ENCODE measurements at places on chromosomes 6 and 20.

- DNase-seq, result no peak
Observed at GRCh38 chr6:169220068-169220964, 33.3 kb downstream of the THBS2 start.

DNA sequence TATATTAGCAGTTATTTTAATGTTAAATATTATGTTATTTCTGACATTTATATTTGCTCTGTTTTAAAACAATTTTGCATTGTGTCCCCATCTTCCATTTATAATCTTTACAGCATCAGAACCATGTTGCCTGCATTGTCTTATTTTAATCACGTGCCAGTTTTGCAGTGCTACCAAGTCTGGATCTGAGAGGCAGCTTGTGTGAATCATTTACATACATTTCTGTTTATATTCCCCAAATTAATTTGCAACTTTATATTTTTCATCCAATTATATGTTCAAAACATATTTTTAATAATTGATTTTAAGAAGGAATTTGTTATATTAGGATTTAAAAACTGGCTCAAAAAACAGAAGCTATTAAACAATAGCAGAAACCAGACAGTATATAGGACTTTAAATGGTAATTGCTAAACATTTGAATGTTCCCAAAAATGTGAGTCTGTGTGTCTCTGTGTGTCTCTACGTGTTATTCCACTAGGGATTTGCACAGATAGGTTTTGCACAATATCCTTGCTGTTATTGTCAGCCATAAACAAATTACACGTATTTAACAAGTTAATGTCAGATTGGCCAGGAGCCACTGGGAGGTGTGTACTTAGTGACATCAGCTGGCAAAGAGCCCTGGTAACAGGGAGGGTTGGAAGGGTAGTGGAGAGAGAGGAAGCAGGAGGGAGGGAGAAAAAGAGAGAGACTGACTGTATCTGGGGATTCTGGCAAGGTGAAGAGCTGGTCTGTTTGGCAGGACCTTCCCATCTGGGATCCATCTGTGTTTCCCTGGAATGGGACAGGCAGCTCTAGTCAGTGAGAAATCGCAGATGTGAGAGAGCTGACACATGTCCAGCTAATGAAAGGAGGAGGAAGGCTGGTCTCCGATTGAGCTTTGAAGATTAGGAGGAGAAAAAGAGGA lies 72.1 kb downstream of the CBFA2T2 start:
- no peak for DNase-seq

DNA sequence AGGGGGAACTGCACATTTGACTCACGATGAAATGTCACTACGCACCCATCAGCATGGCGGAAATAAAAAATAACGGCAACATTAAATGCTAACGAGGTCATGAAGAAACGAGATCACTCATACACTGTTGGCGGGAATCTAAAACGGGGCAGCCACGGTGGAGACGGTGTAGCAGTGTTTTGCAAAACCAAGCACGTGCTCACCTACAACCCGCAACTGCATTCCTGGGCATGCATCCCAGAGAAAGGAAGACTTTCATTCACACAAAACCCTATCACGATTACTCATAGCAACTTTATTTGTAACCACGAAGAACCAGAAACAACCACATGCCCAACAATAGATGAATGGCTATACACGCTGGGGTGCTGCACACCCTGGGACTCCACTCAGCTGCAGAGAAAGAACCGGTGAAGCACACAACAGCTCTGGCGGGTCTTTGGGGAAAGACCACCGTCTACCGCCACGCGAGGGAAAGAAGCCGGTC lies 77.0 kb downstream of the YTHDF1 start:
- DNase-seq, result no peak

GRCh38 chr6:166776571-166776970 lies 149.5 kb upstream of the RPS6KA2 start:
- DNase-seq, result no peak

DNA sequence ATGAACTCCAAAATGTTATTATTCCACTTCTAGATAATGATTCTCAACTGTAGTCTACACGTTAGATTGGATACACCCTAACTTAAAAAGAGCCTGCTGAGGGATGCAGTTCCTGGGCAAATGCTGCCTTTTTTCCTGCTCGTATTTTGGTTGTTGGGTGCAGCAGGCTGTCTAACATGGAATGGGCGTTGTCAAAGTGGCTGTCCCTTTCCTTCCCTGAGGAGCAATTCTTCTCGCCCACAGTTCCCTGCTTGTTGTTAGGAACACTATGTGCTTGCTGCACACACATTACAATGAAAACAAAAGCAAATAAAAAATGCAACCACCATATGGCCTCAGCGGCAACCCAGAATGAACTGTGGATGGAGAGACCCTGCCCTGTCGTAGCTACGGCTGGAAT lies 1.7 kb upstream of the ADGRF5 start:
- no peak for DNase-seq

GRCh38 chr6:68400396-68400795 lies 234.7 kb upstream of the ADGRB3 start:
- DNase-seq, result peak; percentile 2

- no peak for DNase-seq
Observed at GRCh38 chr20:9736373-9736772, 102.5 kb downstream of the PAK5 start.

DNA sequence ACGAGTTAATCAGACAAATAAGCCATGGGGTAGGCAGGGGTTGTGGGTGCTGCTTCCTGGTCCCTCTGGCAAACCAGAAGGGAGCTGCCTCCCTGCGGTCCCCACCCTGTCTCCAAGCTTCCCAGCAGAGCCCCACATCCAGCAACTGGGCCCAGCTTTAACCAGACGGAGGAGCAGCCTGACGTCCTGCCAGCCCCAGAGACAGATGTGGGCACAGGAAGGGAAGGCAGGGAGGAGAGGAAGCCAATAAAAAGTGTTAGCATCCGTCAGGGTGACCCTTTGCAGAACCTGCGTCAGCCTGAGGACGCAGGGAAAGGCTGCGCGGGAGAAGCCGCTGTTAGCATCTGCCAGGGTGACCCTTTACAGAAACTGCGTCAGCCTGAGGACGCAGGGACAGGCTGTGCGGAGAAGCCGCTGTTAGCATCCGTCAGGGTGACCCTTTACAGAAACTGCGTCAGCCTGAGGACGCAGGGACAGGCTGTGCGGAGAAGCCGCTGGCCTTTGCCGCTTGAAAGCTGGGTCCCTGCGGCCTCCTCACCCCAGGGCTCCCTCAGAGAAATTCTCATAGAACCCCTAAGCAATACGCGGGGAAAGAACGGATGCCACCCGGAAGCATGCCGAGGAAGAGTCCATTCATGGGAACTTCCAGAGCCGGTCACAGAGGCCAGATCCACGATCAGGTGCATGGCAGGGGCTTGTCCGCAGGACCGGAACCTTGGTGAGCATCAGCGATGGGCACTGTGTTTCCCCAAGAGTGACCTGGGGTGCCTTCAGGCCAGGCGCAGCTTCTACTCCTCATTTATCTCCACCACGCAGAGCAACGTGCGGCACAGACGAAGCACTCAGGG lies 15.9 kb downstream of the DLL1 start:
- DNase-seq, result no peak

DNA sequence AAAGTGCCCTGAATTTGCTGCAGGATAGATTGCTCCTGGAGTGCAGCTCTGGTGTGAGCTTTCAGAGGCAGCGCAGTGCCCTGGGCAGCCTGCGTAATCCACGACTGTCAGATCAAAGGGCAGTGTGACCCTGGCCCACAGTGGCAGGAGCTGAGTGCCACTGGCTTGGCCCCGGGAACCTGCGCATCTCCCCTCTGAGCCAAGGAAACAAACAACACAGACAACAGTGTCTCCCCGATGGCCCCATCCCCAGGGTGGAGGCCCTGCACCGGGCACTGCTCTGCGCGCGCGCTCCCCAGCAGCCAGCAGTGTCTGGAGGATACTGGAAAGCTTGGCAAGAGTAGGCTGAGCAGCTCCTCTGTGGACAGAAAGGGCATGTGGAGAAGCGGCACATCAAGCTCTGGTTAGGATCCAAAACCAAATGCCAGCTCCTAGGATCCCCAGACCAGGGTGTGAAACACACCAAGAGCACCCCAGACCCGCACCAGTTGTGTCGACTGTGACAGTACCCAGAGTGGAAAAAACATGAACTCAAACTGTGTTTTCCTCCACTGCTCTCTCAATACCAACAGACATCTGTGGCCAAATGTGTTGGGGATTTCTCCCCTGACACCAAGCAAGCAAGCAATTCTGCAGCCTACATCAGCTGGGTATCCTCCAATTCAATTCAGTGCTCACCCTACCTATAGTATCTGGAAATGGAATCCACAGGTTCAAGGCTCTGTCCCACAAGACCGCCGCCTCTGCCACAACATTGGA lies 26.7 kb downstream of the RBCK1 start:
- no peak for DNase-seq

DNA sequence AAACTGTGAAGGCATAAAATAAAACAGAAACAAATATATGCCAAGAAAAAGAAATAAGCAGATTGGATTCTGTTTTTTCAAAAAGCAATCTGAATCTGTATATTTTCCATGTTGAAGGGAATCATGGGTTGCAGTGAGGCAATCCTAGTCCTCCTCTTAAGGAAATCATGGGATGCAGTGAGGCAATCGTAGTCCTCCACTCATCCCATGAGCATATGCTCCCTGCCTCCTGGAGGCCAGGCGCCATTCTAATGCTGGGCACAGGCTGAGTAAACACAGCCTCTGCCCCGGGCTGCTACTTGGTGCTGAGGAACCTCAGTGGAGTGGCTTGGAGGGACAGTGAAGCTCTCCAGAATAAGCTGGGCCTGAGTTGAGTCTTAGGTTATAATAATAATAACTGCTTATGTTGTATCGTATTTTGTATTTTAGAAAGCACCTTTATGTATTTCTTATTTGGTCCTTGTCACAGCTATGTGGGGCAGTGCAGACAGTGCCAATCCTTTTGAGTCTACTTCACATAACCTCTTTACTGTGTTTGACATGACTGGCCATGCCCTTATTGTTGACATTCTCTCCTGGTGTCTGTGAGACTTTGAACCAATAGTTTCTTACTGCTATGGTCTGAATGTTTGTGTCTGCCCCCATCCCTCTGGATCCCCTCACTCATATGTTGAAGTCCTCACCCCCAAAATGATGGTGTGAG lies 56.6 kb upstream of the CITED2 start:
- no peak for DNase-seq

GRCh38 chr6:44007818-44008621 lies 119.2 kb downstream of the MRPL14 start:
- DNase-seq, result no peak

GRCh38 chr6:29424168-29424567 lies 9.4 kb downstream of the OR12D1 start:
- no peak for DNase-seq

DNA sequence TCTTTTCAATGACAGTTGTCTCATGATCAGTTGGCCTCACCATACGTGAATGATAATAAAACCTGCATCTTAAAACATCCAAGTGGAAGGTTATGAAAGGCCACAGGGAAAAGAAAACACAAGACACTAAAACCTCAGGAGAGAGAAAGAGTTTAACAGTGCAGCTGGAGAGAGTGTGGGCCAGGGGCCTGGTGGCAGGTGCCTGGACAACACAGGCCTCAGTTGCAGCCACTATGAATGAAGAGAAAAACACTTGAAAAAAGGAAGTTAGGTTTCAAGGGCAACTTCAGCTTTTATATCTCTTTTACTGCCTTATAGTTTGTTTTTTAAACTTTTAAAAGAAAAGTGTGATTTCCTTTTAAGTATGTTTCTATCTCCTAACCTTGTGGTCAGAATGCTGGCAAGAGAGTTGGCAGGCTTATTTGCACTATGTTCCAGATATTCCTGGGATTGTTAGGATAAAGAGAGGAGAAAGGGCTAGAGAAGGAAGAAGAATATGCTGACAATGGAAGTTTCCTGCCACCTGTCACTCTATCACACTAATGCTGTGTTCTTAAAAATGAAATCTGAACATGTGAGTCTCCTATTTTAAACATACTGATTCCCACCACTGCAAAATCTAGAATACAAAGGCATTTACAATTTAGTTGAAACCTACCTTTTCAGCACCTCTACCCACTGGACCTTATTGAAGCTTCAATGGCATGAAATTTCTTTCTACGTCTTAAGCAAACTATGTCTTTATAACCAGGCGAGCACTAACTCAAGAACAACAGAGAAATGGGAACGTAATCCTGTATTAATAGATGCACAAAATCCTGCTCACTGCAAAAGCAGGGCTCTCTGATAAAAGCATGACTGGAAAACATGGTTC lies 222.4 kb downstream of the CD83 start:
- DNase-seq, result no peak

DNA sequence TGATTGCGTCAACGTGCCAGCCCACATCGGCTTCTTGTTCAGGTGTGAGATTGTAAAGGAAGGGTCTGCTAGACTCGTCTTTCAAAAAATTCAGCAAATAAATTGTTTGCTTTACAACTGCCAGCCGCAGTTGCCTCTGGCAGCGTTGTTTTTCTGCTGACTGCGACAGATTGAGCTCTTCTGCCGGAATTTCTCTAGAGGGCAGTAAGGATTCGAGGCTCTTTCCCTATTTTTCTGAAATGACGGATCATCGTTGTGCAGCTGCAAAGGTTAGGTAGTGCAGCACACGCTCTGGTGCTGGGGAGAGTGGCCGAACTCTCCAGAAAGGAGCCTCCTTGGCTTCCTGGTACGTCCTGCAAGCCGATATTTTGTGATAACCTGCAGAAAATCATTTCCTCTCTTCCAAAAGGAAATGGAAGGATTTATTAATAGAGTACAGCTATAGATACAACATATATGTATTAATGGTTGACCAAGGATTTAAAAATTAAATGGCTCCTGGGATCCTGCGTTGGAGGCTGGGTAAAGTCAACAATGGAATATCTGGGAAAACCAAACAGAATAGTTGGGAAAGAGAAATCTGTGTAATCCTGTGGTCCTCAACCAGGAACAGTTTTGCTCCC lies 121.9 kb upstream of the ZFP64 start:
- no peak for DNase-seq

DNA sequence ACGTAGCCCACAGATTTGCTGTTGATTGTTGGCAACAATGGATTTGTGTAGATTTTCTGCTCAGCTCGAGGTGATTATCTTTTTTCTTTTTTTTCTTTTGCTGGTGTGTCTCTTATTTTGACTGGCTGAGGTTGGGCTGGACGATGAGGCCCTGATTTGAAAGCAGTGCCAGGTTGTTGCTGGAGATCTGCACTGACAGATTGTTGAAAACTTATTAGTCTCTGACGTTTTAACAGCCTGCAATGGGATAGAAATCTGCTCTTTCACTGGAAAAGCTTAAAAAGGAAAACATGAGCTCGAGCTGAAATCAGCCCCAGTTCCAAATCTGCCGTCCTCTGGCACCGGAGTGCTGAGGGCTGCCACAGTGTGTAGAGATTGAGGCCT lies 87.7 kb downstream of the PDE7B start:
- DNase-seq, result no peak

DNA sequence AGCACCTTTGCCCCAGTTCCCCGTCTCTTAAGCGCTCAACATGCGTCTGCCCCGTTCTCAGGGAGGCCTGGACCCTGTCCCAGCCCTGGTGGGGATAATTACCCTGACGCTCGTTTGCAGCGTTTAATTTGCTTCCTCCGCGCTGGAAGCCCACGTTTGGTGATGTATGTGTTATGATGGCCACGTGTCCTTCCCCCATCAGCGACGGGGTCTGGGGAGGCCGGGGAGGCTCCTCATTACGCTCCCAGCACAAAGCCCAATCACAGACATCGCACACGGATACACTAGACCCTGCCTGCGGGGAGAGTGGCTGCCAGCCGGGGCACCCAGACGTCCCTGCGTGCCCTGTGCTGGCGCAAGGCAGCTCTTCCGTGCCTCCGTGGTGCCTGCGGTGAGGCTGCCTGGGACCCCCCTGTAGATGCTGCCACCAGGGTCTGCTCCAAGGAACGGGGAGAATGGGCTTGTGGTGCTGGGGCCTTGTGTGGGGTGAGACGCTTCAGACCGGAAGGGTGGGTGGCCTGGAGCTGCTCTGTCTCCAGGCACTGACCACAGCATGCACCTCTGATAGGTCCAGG lies 10.2 kb upstream of the CHRNA4 start:
- no peak for DNase-seq

Data from activated CD4-positive, alpha-beta T cell treated with anti-CD3 and anti-CD28 coated beads, Interleukin-2, Interleukin-4, amounts not matched to agents 100 ng/mL and 50 ng/mL, durations not matched to agents 16 hours and 8 hours (primary cell).